ENCODE measurements at places on chromosomes 6 and 20. TPM values are rescaled to one million over a fixed set of nuclear protein-coding genes. Genes with fewer than 3 reads are reported as not detected.

GRCh38 chr20:38049800-38050199, 16.3 kb downstream of the RPRD1B start:
- DNase-seq = no peak

Gene E2F1
- 5.9 TPM for total RNA-seq

GRCh38 chr6:5213836-5214235, 46.9 kb downstream of the LYRM4 start:
- no peak for DNase-seq

Gene LRFN2
- total RNA-seq = 5.4 TPM

GRCh38 chr6:46565531-46565930, 74.3 kb upstream of the RCAN2 start:
- DNase-seq = no peak

Gene LY6G5C
- total RNA-seq = 3.4 TPM

Measured in cerebellum (tissue), 4 donors.